ENCODE measurements at places on chromosomes 13 and 19. TPM values are rescaled to one million over a fixed set of nuclear protein-coding genes. Genes with fewer than 3 reads are reported as not detected.

The FAM187B gene
- not detected for total RNA-seq

The NEK3 gene
- 6.7 TPM for total RNA-seq

The PABPC3 gene
- total RNA-seq, result 4.9 TPM

The PSPN gene
- total RNA-seq, result 0.35 TPM

The SUCLA2 gene
- 48.7 TPM for total RNA-seq

The IFNL1 gene
- not detected for total RNA-seq

The HOMER3 gene
- total RNA-seq, result 137 TPM

The ITGBL1 gene
- total RNA-seq, result 11.6 TPM

All from MG63 (cell line).